ENCODE measurements at places on chromosomes 7 and 10. TPM values are rescaled to one million over a fixed set of nuclear protein-coding genes. Genes with fewer than 3 reads are reported as not detected.

Gene TRIP6
- total RNA-seq = 28.4 TPM

Gene RBP3
- total RNA-seq = not detected

Gene NFE2L3
- total RNA-seq = 71.7 TPM

Gene C10orf105
- total RNA-seq = 0.42 TPM

Gene GIMAP8
- total RNA-seq = 54.5 TPM

Gene CACNA2D1
- not detected for total RNA-seq

Gene ZNF398
- 14.8 TPM for total RNA-seq

Gene DYDC2
- not detected for total RNA-seq

Gene CCZ1B
- 84.4 TPM for total RNA-seq

Gene SEMA3D
- not detected for total RNA-seq

Gene ZNF488
- total RNA-seq = not detected

Gene MYH16
- not detected for total RNA-seq

Gene ZNF117
- total RNA-seq = 6.5 TPM

Gene BMPER
- total RNA-seq = not detected

Gene ELFN1
- 0.10 TPM for total RNA-seq

Gene TMEM270
- not detected for total RNA-seq

Gene PAPOLB
- total RNA-seq = not detected

Gene CYP3A4
- total RNA-seq = not detected

Gene HOXA3
- not detected for total RNA-seq

Gene OR9A2
- not detected for total RNA-seq

Gene OR2A1
- not detected for total RNA-seq

Gene INMT
- total RNA-seq = 5.2 TPM

Gene NODAL
- total RNA-seq = not detected

Gene GHRHR
- not detected for total RNA-seq

Gene GLCCI1
- 28.8 TPM for total RNA-seq

Gene C10orf90
- not detected for total RNA-seq

Gene WDR86
- total RNA-seq = not detected

Gene HOXA9
- not detected for total RNA-seq

Gene SPDYE9
- not detected for total RNA-seq

Gene DNAH11
- 2.3 TPM for total RNA-seq

Gene CHAT
- not detected for total RNA-seq

Gene NPY4R2
- not detected for total RNA-seq

Gene COL28A1
- not detected for total RNA-seq

Gene SLC26A3
- total RNA-seq = not detected

Gene CNPY1
- total RNA-seq = not detected

Gene PLAU
- total RNA-seq = 1.1 TPM

Gene FRMPD2
- total RNA-seq = not detected

Gene GATA3
- total RNA-seq = 59.5 TPM

Gene MBLAC1
- total RNA-seq = 5.0 TPM

Gene NPSR1
- total RNA-seq = not detected

Gene RSPH10B
- 0.44 TPM for total RNA-seq

Gene OR2F1
- total RNA-seq = not detected

Gene RP9
- total RNA-seq = 13.9 TPM

Gene OPALIN
- not detected for total RNA-seq

Gene ATOH7
- not detected for total RNA-seq

Gene OR6B1
- not detected for total RNA-seq

Gene UTF1
- not detected for total RNA-seq

Gene NKX1-2
- not detected for total RNA-seq

Gene IDI2
- not detected for total RNA-seq

Gene PLA2G12B
- total RNA-seq = not detected

Gene ATG9B
- 6.9 TPM for total RNA-seq

Gene AKR1D1
- not detected for total RNA-seq

Gene CALCR
- not detected for total RNA-seq

Gene PPP1R17
- not detected for total RNA-seq

Gene CPA1
- total RNA-seq = not detected

Gene C10orf67
- total RNA-seq = 0.20 TPM

Gene AQP1
- 0.34 TPM for total RNA-seq

Gene BPGM
- 23.7 TPM for total RNA-seq
